ENCODE measurements at places on chromosomes 6 and 20.

DNA sequence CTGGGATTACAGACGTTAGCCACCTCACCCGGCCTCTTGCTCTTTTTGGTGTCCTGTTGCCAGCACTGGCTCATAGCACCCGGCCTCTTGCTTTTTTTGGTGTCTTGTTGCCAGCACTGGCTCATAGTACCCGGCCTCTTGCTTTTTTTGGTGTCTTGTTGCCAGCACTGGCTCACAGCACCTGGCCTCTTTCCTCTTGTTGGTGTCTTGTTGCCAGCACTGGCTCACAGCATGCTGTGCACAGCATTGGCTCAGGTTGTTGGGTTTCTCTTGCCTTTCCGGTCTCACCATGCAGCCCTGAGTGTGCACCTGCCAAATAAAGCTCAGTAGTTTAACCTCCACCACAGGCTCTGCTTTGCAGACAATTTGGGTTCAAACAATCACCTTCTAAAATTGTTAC lies 208.2 kb downstream of the THBS2 start:
- DNase-seq, result no peak

DNA sequence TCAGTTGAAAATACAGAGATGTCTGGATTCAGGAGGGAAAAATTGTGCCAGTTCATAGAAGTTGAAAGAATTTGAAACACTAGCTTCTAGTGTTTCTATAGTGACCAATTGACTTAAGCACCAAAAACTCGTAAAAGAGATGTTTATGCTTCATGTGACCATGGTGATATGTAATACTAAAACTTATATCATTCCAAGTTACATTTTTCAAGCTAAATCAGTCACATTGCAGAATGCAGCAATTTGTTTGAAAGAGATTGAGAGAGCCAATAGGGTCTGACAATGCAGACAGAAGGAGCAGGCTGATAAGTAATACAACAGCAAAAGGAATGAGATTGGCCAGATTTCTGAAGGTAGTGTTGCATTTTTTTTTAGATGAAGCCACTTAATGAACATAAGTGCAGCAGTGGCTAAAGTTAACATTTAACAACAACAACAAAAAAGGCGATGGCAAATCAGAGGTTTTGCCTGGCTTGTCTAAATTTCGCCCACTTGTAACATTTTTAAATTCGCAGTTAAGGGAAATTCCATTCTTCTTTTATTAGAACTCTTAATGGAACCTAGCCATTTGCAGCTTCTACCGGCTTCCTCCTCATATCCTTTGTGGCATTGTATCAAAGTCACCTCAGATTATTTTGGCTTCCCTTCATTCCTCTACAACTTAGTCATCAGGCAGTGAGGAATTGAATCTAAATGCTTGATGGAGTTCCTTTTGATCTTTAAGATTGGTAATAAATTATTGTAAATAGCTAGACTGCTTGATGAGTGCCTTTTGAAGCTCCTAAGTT lies 484.0 kb upstream of the SOX4 start:
- no peak for DNase-seq

DNA sequence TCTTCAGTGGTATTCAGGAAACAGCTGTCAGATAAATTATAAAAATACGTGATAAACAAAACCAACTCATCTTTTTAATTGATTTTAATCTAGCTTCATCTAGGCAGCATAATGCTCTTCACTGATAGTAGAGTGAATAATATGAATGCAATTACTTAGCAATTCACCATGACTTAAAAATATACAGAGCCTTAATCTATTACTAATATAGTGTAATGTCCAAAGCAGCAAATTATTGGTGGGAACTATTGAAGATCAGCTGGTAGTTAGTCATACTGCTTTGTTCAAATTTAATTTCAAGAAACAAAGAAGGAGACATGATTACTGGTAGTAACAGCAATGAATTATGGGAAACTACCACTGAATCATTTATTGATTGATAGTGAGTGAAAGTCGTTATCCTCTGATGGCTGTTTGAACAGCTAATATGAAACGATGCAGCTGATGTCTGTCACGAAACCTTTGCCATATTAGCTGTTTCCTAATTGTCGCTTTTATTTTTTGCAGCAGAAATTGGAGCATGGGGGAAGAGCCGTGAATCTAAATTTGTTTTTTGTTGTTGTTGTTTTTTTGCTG lies 99.2 kb downstream of the NKAIN2 start:
- DNase-seq, result no peak

GRCh38 chr6:157997893-157998608 lies 16.4 kb downstream of the SYNJ2 start:
- DNase-seq, result no peak

GRCh38 chr20:20024942-20025341 lies 7.8 kb downstream of the NAA20 start:
- DNase-seq, result no peak

DNA sequence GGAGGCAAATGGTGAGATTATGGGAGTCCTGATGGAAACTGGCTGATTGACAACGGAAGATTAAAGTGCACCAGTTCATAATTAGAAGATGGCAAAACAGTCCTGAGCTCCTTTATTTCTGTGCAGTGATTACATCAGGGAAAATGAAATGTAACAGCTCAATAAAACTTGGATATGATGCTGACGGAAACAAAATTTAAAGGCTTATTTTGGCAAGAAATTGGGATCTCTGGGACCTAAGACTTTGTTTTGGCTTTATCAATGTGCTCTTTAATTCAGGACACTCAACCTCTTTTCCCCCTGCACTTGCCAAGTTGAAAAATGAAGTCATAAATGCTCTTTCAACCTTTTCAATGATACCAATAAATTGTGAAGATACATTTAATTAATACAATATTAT lies 226.8 kb downstream of the C6orf118 start:
- DNase-seq, result no peak

DNA sequence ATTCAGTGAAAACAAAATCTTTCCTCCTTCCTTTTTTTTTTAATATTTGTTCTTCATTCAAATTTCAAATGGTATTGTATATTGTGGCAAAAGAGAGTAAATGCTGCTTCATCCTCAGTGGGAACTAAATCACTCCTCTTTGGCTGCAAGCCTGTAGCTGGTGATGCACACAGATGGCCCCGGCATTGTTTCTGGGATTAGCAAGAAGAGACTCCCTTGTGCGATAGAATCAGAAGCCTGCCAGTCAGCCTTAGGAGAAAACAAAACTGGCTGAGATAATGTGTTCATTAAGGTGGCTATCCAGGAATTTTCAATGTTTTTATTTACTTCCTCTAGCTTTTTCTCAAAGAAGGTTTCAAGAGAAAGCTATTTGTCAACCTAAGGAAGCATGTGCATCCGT lies 20.7 kb upstream of the ELOVL2 start:
- DNase-seq, result no peak
